ENCODE measurements at places on chromosomes 16 and 17.

GRCh38 chr17:74592087-74592990, at the start of gene CD300LD:
Gene CD300LD (minus strand): TSS chr17:74592283. CDS start chr17:74592202, 81 bp downstream.
- no peak for ATAC-seq

DNA sequence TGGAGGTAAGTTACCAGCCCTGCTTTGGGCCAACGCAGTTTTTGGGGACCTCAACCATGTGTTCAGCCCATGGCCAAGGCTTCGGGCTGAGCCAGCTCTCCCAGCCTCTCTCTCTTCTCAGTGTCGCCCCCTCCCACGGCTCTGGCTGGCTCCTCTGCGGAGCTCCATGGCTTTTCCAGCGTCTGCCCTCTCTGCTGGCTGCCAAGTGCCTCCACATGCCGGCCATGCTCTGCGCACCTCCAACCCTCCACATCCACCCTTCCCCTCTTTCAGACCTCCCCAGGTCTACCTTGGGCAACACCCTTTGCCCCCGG, 23.2 kb downstream of the COTL1 start:
- no peak for ATAC-seq

DNA sequence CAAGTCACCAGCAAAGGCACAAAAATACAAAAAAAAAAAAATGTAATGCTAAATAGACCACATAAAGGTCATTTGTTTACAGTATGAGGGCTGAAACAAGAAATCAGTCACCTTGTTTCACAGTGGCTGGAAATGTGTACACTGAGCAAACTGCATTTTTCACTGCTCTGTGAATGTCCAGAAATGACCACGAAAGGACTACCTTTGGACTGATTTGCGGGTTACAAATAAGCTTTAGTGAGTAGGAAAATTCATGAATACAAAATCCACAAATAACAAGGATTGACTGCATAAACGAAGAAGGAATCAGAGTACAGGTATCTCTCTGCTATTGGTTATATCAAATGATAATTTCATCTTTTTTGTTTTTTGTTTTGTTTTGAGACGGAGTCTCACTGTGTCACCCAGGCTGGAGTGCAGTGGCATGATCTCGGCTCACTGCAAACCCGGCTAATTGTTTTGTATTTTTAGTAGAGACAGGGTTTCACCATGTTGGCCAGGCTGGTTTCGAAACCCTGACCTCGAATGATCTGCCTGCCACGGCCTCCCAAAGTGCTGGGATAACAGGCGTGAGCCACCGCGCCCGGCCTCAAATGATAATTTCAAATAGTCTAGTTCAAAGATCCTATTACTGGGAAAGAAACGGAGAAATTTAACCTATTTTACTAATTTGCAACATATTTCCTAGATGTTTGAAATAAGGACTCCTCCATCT, 30.5 kb downstream of the CYTH1 start:
- ATAC-seq, result no peak

- ATAC-seq, result no peak
Measured at GRCh38 chr17:17737961-17738894, 57.0 kb downstream of the RAI1 start.
